ENCODE measurements at places on chromosomes 3 and 15.

- no peak for DNase-seq
These were observed 8.8 kb upstream of the RARB start for GRCh38 chr3:25419251-25419650.

GRCh38 chr3:182795389-182795782 is 2.1 kb downstream of the ATP11B start:
- no peak for DNase-seq

DNA sequence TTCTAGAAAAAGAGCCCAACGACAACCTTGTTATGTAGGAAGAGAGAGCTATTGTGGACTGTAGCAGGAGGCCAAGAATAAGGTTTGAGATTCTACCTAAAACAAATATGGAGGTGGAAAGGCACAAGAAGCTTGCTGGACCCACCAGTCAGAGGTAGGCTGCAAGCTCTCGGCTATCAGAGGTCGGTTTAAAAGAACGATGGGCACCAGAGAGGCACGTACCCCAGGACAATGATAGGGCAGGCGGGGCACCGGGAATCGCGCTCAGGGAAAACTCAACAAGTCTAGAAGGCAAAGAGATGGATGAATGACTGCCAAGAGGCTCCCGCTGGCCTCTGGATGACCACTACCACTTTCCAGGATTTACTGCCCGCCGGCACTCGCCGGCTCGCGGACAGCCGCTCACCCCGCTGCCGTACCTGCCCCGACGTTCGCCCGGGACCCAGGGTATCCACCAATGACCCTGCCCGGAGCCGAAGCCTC is 1.1 kb downstream of the HDGFL3 start:
- no peak for DNase-seq

- DNase-seq, result no peak
These were observed 23.6 kb downstream of the PTPN23 start for GRCh38 chr3:47404431-47404876.

GRCh38 chr3:45188719-45189659 is 37.1 kb downstream of the TMEM158 start:
- DNase-seq, result no peak
